ENCODE measurements at places on chromosomes 2 and 18. TPM values are rescaled to one million over a fixed set of nuclear protein-coding genes. Genes with fewer than 3 reads are reported as not detected.

GRCh38 chr2:57562495-57562894 lies 484.1 kb upstream of the VRK2 start:
- no peak for DNase-seq

- no peak for DNase-seq
These were observed 237.3 kb upstream of the MYT1L start for GRCh38 chr2:2568411-2568810.

DNA sequence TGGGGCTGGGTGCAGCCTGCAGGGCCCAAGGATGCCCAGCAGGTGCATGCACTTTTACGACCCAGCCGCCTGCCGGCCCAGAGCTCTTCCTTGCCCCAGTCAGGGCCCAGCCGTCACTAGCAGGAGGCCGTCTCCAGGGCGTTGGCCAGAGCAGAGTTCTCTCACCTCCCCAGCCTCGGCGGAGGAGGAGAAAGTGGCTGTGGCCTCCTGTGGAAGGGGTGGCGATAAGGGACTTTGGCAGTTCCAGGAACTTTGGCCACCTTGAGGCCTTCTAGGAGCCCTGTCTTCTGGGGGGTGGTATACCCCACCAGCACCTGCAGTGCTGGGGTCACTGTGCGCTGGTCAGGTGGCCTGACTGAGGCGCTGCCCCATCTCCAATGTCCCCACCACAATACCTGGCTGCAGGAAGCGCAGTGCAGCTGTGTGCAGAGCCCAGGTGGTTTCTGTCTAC lies 22.0 kb downstream of the NPPC start:
- DNase-seq: no peak

GRCh38 chr2:212015588-212015987 lies 523.0 kb downstream of the ERBB4 start:
- no peak for DNase-seq

B3GNT7 gene
- polyA plus RNA-seq: 0.71 TPM

Data from A549 (cell line).